ENCODE measurements at places on chromosomes 5 and 9.
A peak's percentile ranks its signal among the peaks of the same experiment; 100 is the strongest.

- DNase-seq = no peak
Observed at GRCh38 chr5:2517451-2517850, 234.0 kb downstream of the IRX2 start.

GRCh38 chr9:69252436-69252835 is 72.6 kb upstream of the ENTREP1 start:
- DNase-seq = no peak

GRCh38 chr5:38799556-38800377 is 46.0 kb upstream of the OSMR start:
- no peak for DNase-seq

DNA sequence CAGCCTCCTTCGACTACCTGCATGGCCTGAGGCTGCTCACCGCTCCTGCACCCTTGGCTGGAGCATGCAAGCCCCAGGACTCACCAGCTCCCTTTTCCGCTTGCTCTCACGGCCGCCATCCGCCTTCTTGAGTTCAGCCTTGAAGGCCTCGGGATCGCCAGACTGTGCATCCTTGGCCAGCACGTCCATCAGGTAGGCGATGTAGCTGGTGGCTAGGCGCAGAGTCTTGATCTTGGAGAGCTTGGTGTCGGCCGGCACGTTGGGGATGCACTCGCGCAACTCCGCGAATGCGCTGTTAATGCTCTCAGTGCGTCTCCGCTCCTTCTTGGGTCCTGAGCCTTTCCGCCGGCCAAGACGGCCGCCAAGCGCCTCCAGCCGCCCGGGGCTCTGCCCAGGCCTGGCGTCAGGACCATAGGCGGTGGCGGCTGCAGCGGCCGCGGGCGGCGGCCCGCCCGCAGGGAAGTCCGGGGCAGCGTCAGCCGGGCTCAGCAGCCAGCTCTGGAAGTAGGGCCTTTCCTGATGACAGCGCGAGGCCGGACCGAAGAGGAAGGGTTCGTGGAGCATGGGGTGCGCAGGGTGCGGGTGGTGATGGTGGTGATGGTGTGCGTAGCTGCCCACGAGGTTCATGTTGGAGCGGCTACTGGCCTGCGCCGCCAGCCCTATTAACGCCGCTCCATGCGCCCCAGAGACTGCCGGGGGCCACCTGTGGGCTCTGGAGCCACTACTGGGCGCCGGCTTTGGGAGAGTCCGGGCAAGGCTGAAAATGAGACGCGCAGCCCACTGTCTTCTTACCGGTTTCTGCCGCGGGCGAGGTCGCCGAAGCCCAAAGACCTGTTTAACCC is 424 bp downstream of the HAND1 start:
- no peak for DNase-seq

DNA sequence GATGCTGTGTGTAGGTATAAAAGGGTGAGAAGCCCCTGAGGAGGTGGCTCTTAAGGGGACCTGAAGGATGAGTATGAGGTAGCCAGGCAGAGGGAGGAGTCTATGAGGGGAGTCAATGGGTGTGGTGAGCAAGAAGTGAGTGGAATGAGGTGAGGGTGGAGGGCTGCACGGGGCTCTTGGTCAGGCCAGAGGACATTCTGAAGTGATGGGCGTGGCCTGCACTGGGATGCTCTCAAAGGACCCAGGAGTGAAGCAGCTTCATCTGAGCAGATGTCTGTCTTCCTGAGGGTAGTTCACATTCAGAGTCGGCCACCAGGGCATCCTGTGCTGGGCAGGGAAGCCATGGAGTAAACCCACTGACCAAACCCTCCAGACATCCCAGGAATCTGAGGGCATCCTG is 45.1 kb upstream of the SAP30L start:
- DNase-seq = no peak

- no peak for DNase-seq
Observed at GRCh38 chr5:142248853-142249462, 75.9 kb downstream of the SPRY4 start.

DNA sequence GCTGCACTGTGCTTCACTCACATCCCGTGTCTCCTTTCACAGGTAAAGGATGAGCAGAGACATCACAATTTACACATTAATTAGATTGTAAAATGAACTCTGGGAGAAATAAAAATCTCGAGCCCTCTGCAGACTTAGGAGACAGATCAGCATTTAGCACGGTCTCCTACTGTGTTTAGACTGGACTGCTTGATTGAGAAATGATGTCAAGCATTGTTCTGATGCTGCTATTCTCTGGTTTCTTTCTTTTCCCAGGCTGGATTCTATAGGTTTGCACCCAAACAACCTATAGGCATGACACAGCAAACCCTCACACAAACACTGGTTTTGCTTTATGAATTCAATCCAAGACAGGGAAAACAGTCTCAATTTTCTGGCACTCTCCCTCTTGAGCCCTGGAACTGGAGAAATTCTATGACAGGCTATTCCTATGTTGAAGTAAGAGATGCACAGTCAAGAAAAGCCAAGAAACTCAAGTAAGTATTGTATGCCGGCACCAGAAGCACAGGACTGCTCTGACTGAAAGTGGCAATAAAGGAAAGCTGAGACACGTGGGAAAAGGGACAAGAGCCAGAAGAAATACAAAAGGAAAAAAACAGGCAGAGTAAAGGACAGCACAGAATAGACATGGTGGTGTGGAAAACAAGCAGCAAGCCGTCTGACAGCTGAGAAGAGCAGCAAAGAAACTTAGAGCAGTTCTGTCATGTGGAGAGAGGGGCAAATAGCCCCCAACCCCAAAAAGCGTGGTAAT is 24.8 kb upstream of the ERAP2 start:
- DNase-seq = no peak

- DNase-seq = no peak
Observed at GRCh38 chr9:100690438-100690837, 112.6 kb downstream of the CAVIN4 start.

- DNase-seq = no peak
Observed at GRCh38 chr5:142922223-142922952, 152.2 kb downstream of the ARHGAP26 start.

GRCh38 chr9:70205366-70206020 is 53.3 kb upstream of the SMC5 start:
- no peak for DNase-seq

- DNase-seq = no peak
Observed at GRCh38 chr9:75092766-75093165, 4.5 kb downstream of the OSTF1 start.

GRCh38 chr5:66234241-66234640 is 90.1 kb downstream of the SREK1 start:
- DNase-seq = no peak

GRCh38 chr9:116081435-116082115 is 72.0 kb upstream of the PAPPA start:
- no peak for DNase-seq

- no peak for DNase-seq
Observed at GRCh38 chr9:81390792-81391456, 298.4 kb downstream of the TLE1 start.

GRCh38 chr9:82192211-82192610 is 203.6 kb downstream of the SPATA31D1 start:
- no peak for DNase-seq

DNA sequence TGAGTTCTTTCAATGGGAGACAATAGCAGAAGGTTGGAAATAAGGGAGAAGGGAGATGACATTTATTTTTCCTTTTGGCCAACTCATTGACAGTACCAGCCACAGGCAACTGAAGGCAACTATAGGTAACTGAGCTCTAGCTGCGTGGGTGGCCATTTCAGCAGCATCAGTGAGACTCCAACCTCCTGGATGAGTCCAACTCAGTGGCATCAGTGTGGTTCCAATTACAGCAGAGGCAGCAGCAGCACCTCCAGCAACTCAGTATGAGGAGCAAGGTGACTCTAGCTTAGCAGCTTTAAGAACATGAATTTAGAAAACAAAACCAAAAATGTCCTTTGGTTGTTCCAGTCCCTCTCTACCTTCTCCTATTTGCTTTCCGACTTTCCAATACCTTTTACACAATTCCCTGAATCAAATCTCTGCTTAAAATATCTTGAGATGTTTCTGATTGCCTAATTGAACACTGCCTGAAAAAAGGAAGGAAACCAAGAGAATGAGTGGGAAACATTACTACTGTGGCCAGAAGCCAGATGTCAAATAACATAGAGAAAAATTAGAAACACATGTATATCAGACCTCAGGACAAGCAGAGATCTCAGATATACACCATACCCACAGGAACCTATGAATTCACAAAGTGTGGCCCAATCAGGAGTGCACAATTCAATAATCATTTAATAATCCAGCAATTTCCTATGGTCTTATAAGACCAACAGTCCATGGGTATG is 166.5 kb upstream of the RORB start:
- no peak for DNase-seq

DNA sequence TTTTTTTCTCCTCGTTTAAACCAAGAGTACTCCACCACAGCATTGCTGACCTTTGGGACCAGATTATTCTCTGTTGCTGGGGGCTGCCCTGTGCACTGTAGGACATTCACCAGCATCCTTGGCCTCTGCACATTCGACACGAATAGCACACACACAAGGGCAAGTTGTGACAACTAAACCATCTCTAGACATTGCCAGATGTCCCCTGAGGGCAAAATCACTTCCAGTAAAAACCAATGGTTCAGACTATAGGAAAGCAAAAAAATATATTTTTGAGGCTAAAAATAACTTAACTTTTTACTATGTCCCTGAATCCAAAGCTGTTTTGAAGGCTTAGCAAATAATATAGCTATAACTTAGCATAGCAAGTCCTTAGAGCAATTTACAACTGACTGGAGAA is 65.9 kb downstream of the SEMA5A start:
- DNase-seq = no peak

DNA sequence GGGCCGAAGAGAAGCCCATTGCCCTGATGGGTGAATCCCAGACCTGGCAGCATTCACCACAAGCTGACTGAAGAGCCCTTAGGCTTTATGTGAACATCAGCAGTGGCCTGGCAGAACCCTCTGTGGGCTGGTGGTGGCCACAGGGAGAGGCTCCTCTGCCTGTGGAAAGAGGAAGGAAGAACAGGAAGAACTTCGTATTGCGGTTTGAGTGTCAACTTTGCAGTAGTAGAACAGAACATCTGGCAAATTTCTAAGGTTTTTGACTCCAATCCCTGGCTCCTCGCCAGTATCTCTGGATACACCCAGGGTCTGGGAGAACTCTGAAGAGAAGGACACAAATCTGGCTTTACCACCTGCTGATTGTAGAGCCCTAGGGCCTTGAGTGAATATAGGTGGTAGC is 356.4 kb upstream of the GRAMD2B start:
- no peak for DNase-seq

DNA sequence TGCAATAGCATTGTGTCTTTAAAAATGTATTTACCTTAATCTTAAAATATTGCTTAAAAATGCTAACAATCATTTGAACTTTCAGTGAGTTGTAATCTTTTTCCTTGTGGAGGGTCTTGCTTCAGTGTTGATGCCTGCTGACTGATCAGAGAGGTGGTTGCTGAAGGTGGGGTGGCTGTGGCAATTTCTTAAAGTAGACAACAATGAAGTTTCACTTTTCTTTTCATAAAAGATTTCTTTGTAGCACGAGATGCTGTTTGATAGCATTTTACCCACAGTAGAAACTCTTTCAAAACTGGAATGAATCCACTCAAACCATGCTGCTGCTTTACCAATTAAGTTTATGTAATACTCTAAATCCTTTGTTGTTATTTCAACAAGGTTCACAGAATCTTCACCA is 50.8 kb downstream of the NR3C1 start:
- DNase-seq = peak; percentile 34

DNA sequence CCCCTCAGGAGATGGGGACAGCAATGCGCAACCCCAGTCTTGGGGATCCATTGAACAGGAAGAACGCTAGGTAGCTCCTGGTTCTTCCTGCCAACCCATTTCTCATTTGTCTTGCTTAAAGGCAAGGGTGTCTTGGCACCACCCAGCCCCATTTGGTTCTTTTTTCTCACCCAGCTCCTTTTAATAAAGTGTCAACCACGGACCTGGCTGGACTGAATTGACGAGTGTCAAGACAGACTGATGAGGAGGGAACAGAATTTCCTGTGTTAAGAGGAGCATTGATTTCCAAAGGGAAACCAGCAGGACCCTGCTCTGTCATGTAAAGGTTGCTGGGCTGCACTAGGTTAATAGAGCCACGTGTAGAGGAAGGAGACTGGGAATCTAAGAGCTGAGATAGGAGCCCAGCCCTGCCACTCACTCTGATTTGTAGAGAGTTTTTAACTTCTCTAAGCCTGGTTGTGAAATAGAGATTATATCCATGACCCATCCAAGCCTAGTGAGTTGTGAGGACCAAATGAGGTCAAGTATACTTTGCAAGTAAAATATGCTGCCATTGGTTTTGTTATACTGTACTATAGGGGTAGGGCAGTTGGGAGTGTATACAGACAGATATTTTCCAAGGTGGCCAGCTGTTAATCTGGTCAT is 33.7 kb downstream of the OSTF1 start:
- no peak for DNase-seq

GRCh38 chr5:145198525-145199260 is 636.4 kb downstream of the PRELID2 start:
- no peak for DNase-seq

DNA sequence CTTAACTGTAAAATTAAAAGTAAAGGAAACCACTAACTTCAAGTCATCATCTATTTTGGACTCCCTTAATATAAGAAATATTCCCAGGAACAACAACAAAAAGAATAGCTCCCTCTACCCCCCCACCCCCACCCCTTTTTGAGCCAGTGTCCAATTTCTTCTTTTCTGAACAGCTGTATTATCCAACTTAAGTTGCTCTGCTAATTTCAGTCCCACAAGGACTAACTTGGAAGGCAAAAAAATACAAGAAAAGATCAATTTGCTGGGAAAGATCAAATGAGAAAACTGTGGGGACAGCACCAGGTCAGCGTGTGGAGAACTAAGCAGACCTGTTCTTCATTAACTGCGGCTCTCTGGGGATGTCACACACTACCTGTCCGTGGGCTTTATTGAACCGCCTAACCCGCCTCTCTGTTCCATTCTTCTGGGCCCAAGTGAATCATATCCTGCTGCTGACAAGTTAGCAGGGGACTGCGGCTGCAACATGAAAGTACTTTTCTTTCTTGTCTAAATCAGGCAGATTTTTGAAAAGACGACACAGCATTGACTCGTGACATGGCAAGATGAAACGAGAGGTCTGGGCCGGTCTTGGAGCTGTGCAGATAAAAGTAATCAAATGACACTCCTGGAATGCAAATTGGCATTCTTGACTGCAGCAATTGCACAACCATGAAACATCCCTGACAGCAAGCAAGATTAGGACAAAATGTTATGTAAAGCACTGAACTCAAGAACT is 2.7 kb downstream of the BNC2 start:
- DNase-seq = no peak

DNA sequence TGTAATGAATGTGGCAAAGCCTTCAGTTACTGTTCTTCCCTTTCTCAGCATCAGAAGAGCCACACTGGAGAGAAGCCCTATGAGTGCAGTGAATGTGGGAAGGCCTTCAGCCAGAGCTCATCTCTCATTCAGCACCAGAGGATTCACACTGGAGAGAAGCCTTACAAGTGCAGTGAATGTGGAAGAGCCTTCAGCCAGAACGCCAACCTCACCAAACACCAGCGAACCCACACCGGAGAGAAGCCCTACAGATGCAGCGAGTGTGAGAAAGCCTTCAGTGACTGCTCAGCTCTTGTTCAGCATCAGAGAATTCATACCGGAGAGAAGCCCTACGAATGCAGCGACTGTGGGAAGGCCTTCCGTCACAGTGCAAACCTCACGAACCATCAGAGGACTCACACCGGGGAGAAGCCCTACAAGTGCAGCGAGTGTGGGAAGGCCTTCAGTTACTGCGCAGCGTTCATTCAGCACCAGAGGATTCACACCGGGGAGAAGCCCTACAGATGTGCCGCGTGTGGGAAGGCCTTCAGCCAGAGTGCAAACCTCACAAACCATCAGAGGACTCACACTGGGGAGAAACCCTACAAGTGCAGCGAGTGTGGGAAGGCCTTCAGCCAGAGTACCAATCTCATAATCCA is 6.8 kb downstream of the RPL12 start:
- DNase-seq = no peak

Measured in activated naive CD4-positive, alpha-beta T cell treated with Interleukin-2 at 50 U/mL for 16 hours (primary cell).